ENCODE measurements at places on chromosomes 4 and X.

DNA sequence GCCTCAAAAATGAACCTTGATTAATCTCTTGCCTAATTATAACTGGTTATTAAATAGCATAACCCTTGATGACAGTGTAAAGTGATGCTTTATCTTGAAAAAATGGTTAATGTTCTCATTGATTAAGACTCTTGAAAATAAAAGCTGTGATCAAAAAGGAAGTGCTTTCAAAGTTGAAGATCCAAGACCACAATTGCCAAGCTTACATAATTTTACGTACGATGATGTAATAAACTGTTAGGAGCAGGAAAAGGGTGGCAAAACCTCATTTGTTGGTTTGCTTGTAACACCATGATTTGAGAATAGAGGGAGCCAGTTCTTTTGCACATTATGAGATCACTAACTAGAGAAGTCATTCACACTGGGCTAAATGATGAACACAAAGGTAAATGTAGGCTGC, 322.2 kb downstream of the ADGRL3 start:
- DNase-seq = no peak

GRCh38 chr4:151530230-151530629, 121.3 kb downstream of the FHIP1A start:
- DNase-seq = no peak

- DNase-seq = no peak
These were observed 19.4 kb upstream of the YTHDC1 start for GRCh38 chr4:68369142-68369805.

DNA sequence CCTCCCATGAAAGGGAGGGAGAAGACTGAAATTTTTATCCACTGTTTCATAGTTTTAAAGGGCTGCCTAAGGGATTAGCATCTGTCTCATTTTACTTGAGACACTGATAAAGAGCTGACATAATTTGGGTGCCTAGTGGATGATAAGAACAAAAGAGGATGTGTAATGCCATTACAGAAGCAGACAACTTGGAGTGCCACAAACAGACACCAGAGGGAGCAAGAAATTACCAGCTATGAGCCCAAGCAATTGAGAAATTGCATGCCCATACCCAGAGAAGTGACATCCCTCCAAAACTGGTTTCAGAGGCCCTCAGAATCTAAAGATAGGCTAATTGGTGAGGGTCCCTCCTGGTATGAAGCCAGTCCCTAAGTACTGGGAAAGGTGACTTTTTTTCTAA, 38.5 kb upstream of the POU3F4 start:
- DNase-seq = no peak

GRCh38 chrX:153622661-153623309, 23.8 kb upstream of the CCNQ start:
- no peak for DNase-seq

- no peak for DNase-seq
These were observed 293.0 kb upstream of the CLNK start for GRCh38 chr4:10977534-10977933.

DNA sequence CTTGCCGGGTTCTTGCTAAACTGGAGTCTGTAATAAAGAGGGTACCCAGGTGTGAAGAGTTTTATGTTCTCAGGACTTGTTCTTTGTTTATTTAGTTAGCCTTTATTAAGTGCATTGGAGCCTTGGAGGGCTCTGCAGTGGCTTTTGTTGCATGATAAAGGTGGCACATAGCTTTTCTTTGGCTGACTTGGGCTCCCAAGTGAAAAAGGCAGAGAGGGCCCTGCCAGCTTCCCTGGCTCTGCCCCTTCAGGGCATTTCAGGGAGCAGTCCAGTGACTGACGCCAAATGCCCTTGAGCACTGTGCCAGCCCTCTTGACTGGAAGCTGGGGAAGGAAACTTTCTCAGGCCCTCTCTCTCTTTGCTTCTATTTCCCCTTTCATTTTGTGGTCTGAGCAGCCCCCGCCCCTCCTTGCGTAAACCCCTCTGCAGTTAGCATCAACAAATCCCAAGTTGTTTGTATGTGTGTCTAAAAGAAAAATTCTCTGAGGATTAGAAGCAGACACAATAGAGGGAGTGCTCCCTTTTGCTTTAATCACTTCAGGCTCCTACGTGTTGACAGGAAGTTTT, 152.2 kb downstream of the NHS start:
- DNase-seq = no peak

DNA sequence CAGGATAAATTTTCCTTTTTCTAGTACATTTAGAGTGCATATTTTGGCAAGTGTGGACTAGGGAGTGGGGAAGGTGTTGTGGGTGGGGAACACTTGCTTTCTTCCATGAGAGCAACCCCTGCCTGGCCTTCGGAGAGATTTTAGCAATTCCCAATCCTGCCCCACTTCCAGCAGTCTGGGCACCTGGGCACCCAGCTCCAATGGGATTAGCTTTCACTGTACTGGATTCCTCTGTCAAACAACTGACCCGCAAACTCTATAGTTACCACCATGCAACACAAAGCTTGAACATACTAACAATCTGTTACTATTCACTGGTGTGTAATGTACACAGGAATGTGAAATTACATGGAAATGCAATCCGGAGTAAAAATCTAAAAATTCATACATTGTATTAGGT, 50.3 kb downstream of the SH3RF1 start:
- no peak for DNase-seq

DNA sequence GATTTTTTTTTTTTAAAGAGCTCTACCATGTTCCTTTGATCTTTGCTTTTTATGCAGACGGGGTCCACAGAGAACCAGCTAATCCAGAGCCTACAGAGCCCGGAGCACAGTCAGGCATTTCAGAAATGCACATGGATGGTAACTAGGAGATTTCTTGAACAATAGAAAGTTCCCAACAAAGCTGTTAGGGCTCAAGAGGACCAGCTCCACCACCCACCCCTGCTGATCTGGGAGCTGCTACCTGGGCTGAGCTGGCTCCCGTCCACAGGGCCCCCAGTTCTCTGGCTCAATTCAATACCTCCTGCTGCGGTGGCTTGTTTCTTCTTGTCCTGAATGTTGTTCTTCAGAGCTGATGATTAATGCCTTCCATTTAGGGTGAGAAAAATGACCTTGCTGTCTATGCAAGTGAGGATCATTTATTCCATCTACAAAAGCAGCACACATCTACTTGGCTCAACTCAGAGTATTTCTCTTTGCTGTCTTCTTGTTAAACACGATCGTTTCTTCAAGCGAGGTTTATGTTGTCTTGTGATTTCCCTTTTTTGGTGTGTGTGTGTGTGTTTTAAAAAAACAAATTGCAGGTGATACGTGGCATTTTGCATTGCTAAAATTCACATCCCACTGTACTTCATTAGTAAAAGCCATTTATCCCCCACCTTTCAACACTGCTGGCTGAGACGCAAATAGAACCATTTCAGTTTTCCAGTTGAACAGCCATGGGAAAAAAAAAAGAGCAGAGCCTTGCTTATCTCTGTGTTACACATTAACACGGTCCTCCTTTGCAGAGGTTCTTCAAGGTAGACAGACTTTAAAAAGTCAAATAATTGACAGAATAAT, 31.3 kb downstream of the IGFBP7 start:
- no peak for DNase-seq

GRCh38 chr4:14719053-14719452, 283.2 kb upstream of the CPEB2 start:
- DNase-seq = no peak

DNA sequence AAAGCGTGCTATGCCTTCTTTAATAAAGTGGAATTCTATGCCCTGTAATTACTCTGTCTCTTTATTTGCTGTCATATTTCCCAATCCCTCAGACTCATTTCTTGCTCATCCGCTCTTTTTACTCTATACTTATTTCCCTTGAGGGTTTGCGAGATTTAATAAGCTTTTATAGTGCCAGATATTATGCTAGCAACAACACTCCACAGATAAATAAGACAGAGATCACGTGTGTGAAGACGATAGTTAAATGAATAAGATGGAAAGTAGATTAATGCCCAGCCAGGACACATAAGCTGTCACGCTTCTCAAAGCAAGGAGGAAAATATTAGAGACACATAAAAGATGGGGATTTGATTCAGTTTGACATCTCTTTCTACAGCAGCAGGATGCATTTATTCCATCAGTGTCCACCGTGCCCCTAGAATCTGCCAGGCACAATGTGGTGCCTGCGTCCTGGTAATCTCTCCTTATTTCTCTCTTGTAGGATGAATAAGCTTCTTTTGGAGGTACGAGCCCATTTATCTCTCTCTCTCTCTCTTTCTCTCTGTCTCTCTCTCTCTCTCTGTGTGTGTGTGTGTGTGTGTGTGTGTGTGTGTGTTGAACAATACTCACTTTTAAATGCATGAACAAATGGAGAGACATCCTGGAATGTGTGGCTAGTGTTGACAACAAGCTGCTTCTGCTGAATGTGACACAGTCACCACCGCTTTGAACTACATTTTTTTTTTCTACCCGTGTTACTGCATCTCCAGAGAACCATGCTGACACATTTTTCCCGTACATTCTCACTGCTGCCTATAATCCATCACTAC, 48.2 kb downstream of the TMEM156 start:
- DNase-seq = no peak

- no peak for DNase-seq
These were observed 365.1 kb downstream of the AFF2 start for GRCh38 chrX:148865277-148866210.

DNA sequence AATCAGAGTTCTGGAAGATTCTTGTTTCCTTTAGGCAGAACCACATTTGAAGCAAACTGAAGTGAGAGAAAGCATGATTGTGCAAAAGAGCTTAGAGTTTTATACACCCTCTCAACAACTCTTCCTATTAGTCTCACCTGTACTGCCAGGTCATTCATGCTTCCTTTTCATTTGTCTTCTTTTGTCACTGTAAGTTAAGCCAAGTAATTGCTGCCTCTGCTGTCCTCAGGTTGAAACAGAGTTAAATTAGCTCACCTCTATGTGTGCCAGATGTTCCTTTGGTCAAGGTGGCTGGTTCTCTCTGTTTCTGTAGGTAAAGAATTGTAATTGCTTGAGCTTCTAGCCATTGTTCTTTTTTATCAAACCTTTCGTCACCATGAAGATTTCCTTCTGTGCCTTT, 41.1 kb upstream of the HPGD start:
- DNase-seq = no peak

DNA sequence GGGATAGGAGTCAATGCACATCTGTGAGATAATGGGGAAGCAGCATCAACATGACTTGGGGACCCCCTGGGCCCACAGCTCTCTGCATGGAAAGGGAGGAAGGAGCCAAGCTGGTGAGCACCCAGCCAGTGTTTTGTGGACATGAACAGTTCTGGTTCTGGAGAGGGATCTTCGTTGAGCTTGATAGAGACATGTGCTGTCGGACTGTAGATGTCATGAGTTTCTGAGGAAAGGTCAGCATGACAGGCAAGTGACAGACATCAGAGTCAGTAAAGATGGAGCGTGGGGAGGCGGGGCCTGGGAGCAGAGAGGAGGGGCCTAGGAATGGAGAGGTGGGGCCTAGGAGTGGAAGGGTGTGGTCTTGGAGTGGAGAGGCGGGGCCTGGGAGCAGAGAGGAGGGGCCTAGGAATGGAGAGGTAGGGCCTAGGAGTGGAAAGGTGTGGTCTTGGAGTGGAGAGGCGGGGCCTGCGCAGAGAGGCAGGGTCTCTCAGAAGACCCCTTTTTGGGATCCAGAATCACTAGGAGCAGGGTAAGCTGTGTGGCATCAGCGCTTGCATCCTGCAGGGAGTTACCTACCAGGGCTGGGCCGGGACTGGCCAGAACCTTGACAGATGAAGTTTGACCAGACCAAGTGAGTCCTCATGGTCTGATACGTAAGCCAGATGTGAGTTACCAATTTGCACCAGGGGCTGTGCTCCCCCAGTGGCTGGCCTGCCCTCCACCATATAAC, 33.7 kb downstream of the PIGG start:
- DNase-seq = no peak

- DNase-seq = no peak
These were observed 353.5 kb downstream of the ADGRL3 start for GRCh38 chr4:61553557-61554125.

GRCh38 chr4:11106190-11106589, 322.5 kb downstream of the HS3ST1 start:
- DNase-seq = no peak

DNA sequence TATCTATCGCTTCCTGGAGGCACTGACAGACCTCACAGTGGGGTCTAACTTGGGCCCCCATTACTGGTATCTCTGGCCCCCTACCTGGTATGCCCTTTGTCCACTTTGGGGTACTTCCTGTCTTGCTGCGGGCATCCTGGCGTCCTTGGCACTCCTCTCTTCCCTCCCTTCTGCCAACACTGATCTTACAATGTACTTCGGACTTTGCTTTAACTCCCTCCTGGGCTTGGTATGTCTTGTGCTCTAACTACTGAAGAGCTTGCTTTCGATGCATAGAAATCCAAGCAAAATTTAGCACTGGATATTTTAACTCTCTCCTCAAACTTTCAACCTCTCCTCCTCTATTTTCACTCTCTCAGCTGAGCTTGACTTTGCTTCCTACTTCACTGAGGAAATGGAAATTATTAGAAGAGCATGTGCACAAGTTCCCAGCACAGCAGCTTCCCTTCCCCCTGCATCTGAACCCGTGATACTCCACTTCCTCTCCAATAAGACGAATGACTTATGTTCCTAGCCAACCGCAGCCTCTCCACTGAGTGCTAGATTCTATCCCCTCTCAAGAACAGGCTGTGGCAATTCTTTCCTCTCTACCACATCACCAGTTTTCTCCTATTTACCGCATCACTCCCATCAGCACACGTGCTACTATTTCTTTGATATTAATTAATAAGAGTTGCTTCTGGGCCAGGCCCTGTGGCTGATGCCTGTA, 52.9 kb downstream of the SUPT20HL2 start:
- DNase-seq = no peak

DNA sequence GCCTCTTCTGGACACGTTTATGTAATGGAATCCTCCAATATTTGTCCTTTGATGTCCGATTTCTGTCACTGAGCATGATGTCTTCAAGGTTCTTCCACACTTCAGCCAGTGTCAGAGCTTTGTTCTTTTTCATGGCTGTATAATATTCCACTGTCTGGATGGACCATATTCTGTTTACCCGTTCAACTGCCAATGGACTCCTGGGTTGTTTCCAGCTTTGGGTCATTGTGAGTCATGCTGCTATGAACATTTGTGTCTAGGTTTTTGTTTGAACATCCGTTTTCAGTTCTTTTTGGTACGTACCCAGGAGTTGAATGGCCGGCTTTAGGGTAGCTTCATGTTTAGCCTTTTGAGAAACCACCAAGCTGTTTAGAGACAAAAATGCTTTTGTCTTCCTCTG, 93.2 kb downstream of the SHOX start:
- DNase-seq = no peak

GRCh38 chr4:15690020-15690809, 8.6 kb downstream of the FAM200B start:
- DNase-seq = no peak

DNA sequence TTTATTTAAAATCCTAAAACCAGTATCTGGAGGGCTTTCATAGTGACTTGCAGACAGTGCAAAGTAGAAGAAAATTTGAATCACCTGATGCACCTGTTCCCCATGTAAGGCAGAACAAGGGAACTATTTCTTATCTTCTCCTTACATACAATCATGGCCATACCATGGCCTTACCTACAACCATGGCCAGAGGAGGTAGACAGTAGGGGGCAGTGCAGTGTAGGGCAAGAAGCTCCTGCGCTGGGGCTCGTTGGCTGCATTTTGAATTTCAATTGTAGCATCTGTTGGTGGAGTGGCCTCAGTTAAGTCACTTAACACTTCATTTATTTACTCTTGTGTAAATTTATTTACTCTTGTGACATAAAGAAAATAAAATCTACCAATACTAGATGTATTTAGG, 33.0 kb downstream of the GALNTL6 start:
- DNase-seq = peak; percentile 3

Measured in NCI-H187 (cell line).